Cerebellum (tissue), 4 donors: ENCODE measurements at places on chromosomes 3 and 15.

DNA sequence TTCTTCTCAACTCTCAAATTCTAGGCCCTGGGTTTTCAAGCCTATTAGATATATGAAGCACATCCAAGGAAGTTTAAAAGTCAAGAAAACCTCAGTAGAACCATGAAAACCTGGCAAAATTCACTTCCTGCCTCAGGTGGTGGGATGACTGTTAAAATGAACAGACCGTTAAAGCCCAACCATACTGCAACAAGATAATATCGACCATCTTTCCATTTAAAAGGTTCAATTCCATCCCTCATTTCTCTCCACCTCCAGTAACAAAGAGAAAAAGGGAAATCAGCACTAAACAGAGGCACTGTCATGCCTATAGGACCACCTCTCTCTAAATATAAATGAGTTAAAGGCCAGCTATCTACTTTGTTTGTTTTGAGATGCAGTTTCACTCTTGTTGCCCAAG lies 31.2 kb downstream of the EDC3 start:
- DNase-seq = no peak

DNA sequence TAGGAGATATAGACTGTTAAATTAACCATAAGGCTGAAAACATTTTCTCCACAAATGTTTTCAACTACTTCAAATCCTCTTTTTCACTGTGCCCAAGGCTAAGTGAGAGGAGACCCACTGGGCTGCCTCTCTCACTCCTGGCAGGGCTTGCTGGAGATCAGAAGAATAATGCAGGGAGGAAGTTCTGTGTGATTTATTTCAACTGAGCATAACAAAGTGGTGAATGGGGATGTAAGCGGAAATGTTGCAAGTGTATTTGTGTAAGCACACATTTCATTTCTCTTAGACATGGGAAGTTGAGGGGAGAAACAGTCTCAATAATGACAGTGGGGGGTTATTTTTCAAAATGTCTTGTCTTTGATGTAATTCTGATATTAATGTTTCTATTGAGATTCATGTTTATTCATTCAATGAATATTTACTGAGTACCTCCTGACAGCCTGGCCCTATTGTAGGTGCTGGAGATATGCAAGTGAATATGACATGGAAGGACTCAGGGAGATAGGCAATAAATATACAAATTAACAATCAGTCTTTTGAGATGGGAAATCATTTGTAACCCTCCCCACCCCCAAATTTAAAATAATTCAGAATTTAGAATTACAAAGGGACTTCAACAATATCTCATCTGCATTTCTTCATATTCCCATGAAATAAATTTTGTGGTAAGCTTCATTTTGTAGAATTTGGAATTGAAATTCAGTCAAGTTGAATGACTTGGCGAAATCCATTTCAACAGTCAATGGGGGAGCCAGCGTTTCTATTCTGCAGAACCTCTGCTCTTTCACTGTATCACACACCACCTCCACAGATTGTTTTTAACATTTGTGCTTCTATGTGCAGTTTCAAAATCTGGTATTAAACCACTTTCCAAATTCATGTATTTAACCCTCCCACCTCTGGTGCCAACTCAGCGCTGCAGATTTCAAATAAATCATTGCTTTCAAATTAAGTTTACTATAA lies 247.2 kb downstream of the SLC9A9 start:
- no peak for DNase-seq

DNA sequence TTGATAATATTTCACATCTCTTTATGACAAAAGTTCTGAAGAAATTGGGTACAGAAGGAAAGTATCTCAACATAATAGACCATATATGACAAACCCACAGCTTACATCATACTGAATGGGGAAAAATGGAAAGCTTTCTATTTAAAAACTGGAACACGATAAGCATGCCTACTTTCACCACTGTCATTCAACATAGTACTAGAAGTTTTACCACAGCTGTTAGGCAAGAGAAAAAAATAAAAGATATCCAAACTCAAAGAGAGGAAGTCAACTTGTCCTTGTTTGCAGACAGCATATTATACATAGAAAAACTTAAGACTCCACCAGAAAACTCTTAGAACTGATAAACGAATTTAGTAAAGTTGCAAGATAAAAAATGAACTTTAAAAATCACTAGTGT lies 40.3 kb downstream of the COPS2 start:
- no peak for DNase-seq

GRCh38 chr3:127867412-127867811 lies 45.1 kb upstream of the MGLL start:
- no peak for DNase-seq

DNA sequence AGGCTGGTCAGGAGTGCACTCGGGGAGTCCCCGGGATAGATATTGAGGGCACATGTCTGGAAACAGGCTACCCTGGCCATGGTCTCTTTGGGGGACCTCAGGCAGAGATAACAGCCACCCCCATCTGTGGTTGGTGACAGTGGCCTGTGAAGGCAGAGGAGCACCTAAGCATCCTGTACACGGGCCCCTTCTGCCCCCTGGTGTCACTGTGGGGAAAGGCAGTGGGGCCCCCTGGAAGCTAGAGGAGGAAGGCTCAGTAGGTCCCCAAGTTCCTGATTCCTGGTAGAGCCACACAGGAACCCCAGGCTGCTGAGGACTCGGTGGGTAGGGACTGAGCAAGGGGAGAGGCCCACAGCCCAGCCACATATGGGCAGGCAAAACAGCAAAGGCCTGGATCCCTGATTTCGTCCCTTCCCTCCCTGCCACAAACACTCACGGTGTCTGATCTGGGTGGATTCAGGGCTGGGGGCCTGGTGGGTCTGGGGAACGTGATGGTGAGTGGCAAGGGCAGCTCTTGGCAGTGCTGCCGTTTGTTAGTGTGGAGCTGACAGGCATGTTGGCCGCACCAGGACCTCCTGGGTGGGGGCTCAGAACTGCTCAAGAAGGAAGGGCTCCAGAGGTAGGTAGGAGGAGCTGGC lies 14.1 kb upstream of the CXCR6 start:
- DNase-seq = peak; percentile 41

- peak; percentile 57 for DNase-seq
Observed at GRCh38 chr3:52851348-52851747, 16.5 kb upstream of the MUSTN1 start.

DNA sequence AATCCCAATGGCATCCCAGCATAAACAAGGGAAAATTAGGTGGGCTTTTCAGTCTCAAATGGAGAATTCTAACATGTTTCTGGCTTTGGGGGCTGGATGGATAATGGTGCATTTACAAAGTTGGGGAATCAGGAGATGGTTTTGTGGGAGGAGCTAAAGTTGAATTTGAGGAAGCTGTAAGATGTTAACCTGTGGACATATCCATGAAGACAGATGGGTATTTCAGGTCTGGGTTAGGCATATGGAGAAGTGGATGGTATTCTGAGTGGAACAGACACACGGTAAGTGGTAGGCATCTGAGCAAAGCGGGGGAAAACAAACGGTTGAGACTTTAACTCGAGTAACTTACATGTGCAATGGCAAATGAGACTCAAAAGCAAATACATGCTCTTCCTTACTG lies 1.7 kb upstream of the LMLN start:
- DNase-seq = no peak

DNA sequence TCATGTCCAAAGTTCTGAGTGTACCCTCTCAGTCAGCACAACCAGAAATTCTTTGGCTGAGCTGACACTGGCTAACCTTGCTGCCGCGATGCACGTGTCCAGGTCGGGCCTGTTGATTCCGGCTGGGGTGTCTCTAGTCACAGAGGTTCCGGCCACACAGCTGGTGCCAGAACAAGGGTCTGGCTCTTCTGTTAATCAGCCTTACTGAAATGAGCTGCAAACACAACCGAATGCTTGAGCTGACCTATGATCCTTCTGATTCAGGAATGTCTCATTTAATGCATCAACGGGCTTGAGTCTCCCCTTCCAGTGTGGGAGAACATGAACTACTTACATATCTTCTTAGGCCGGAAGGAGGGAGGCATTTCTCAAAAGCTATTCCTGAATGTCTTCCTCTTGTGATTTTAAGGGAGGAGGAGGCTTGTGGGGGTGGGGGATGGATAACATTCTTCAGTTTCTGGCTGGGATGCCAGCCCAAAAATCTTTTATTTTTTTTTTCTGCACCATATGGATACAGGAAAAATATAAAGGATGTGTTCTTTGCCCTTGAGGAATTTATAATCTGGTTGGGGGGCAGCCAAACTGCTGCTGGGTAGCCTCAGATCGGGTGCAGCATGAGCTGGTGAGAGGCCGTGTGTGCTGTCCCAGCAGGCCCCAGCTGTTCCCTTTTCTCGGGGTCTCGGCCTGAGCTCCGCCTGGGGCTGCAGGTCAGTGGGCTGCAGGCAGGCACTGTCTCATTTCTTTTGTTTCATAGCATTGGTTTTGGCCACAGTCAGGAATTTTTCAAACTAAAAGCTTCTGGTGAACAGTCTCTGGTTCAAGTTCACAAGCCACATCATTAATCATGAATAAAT lies 319.1 kb upstream of the TBL1XR1 start:
- DNase-seq = peak; percentile 20

- no peak for DNase-seq
Observed at GRCh38 chr3:105277656-105278055, 89.1 kb upstream of the ALCAM start.

GRCh38 chr15:78148392-78149067 lies 632 bp upstream of the IDH3A start:
- DNase-seq = no peak

GRCh38 chr3:7874116-7874515 lies 627.5 kb upstream of the LMCD1 start:
- DNase-seq = no peak

- no peak for DNase-seq
Observed at GRCh38 chr15:65918357-65918920, 49.1 kb downstream of the RAB11A start.

DNA sequence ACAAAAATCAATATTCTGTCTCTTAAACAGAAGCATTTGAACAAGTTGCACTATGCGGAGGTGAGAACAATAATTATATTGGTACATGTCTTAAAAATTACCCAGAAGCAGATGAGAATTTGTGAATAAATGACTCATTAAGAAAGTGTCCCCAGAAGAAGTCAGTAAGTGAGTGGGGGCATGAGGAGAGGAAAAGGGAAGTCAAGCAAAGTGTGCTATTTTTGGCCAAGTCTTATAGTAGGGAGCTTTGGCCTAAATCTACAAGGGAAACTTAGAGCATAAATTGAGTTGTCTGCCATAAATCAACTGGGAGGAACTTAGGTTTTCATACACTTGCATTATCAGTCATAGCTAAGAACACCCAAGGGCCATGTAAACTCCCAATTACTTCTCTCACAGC lies 86.9 kb upstream of the SATB1 start:
- DNase-seq = no peak

DNA sequence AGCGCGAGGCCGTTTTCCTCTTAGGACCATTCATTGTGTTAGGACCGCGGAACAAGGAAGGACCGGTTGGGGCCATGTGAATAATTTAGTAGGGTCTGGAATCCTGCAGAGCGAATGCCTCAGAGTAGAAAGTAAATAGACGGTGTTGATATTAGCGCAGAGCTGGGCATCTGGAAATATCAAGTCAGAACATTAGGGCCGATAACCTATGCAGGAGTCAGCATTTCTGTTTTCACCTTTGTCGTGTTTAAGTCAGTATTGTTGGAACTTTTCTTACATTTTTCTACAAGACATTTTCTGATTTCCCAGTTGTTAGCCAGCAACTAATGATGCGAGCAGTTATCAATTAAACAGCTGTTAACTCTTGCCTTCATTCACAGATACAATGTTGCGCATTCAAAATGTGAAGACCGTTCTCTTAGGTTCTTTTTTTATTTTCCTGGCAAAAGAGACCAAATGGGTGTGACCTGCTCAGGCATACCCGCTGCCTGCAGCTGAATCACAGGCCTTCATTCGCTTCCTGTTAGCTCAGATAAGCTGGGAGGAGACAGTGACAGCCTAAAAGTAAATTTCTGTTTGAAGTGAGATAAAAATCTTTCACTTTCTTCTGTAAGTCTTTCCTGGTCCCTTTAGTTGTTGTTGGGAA lies 966 bp upstream of the PKM start:
- DNase-seq = peak; percentile 26

DNA sequence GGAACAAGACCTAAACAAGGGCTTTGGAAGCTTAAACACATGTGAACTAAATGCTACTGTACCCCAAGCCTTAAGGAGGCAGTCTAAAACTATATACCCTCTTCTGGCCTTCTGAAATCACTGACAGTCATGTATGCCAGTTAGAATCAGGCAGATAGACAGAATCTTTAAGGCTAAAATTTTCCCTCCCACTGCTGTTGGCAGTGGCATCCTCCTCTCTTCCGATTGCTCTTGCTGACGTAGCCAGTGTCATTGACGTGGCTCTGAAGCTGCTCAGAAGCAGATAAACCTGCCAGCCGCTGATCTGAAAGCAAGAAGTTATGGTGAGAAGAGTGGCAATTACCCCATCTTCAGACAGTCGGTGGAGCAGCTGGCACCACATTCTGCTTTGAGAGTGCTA lies 3.3 kb downstream of the RYR3 start:
- no peak for DNase-seq

- no peak for DNase-seq
Observed at GRCh38 chr15:95371664-95372063, 958.8 kb upstream of the NR2F2 start.

DNA sequence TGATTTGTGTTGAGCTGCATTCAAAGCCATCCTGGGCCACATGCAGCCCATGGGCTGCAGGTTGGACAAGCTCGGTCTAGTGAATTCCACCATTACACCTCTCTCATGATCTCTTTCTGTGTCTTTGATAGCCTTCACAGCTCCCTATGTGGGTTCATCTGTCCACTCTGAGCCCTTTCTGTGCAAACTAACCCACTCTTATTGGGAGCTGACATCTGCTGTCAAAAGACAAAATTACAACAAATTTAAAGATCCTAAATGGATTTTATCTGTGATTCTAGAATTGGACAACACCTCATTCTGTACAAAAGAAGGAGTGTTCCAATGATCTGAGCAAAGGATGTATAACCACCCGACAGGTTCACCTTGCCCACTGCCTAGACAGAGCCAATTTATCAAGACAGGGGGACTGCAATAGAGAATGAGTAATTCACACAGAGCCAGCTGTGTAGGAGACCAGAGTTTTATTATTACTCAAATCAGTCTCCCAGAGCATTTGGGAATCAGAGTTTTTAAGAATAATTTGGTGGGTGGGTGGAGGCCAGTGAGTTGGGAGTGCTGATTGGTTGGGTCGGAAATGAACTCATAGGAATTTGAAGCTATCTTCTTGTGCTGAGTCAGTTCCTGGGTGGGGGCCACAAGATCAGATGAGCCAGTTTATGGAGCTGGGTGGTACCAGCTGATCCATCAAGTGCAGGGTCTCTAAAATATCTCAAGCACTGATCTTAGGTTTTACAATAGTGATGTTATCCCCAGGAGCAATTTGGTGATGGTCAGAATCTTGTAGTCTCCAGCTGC lies 2.6 kb upstream of the XYLB start:
- DNase-seq = peak; percentile 19

GRCh38 chr3:186382217-186382885 lies 20.3 kb upstream of the DGKG start:
- no peak for DNase-seq

GRCh38 chr3:64813326-64813725 lies 125.5 kb upstream of the ADAMTS9 start:
- DNase-seq = no peak

- DNase-seq = no peak
Observed at GRCh38 chr15:89140595-89140994, 52.3 kb downstream of the ABHD2 start.

- DNase-seq = no peak
Observed at GRCh38 chr3:164460851-164461250, 617.4 kb downstream of the SI start.
